ENCODE measurements at places on chromosomes 1 and 21. TPM values are rescaled to one million over a fixed set of nuclear protein-coding genes. Genes with fewer than 3 reads are reported as not detected.

GRCh38 chr1:111904478-111905218, 84.8 kb downstream of the KCND3 start:
- DNase-seq: peak; percentile 23

DNA sequence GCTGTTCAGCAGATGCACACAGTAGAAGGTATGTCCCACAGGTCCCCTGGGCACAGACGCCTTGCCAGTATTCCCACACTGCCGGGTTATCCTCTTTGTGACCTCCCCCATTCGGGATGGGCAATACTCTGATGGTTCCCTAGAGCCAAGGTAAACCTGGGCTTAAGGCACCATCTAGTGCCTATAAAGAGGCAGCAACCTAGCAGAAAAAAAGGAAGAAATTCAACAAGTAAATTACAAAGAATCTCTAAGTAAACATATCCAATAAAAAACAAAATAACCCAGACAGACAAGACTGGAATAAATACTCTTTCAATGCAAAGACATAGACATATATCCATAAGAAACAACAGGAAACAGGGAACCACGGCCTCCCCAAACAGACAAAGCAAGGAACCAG, 39.4 kb downstream of the HSF2BP start:
- DNase-seq: no peak

- DNase-seq: no peak
Observed at GRCh38 chr1:85462931-85463649, 1.9 kb downstream of the DDAH1 start.

DNA sequence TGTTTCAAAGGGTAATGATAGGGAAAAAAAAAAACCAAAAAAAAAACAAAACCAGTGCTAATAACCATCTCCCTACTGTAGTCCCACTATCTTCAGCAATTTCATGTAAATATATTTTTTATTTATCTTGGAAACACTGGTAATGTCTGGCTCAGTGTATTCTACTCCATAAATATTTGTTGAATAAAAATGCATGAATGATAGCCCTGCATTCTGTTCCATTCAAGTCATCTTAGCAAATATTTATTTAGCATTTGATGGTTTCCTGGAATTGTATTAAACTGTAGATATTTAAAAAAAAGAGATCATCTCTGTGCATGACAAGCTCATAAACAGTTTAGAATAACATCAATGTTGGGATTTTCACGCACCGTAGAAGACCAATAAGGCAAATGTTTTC, 24.2 kb downstream of the IL23R start:
- no peak for DNase-seq

DNA sequence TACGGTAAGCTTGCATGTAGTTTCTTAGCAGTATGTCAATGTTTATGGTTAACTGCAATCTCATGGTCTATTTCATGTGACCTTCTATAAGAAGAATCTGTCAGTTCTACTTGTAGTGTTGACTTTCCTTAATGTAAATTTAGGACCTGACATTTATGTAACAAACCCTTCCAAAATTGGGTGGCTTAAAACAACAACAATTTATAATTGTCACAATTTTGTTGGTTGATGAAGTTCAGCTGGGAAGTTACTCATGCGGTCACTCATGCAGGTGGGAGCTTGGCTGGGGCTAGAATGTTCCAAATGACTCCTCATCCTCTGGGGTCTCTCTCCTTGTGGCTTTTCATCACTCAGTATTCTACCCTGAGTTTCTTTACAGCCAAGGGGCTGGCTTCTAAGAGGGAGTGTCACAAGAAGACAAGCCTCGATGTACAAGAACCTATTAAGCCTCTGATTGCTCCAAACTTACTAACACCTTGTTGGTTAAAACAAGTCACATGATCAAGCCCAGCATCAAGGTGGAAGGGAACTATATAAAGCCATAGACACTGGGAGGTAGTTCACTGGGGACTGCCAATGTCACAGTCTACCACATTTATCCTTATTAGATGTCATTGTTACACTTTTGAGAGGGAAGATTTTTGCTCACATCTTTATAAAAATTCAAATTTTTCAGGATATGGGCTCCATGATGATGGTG, 23.9 kb downstream of the CCN1 start:
- DNase-seq: no peak

KDF1 gene
- total RNA-seq: not detected

Measured in LHCN-M2 (cell line).